Ureter (tissue), 1 donor: ENCODE measurements at places on chromosomes 5 and 9.

GRCh38 chr9:326667-327066 is 112.0 kb downstream of the DOCK8 start:
- no peak for DNase-seq

- DNase-seq, result no peak
Measured at GRCh38 chr5:52674815-52675545, 112.7 kb upstream of the ITGA1 start.

- DNase-seq, result no peak
Measured at GRCh38 chr5:116409591-116410296, 164.9 kb downstream of the SEMA6A start.

GRCh38 chr9:72200452-72200851 is 51.2 kb downstream of the GDA start:
- no peak for DNase-seq

GRCh38 chr9:33471361-33471760 is 2.4 kb downstream of the NOL6 start:
- DNase-seq, result no peak

- DNase-seq, result no peak
Measured at GRCh38 chr5:36953043-36953442, 76.5 kb downstream of the NIPBL start.

DNA sequence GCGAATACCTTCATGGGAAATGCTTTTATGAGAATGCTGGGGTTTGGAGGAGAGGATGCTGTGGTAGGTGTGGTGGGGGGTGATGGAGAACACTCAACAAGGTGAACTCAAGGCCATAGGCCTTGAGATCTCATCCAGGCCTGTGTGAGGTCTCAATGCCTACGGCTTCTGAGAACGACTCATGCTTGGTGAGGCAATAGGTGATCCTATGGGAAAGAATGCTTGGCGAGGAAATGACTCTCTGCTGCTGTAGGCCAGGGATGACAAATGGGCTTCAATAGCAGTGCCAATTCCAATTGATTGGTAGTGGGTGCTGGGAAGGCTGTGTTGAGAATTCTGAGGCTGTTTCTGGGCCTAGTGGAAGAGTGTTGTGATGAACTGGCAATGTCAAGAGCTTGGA is 280.2 kb upstream of the CLINT1 start:
- no peak for DNase-seq

- DNase-seq, result no peak
Measured at GRCh38 chr5:122175852-122176251, 46.5 kb downstream of the ZNF474 start.

GRCh38 chr5:4068171-4068570 is 472.5 kb downstream of the IRX1 start:
- no peak for DNase-seq

DNA sequence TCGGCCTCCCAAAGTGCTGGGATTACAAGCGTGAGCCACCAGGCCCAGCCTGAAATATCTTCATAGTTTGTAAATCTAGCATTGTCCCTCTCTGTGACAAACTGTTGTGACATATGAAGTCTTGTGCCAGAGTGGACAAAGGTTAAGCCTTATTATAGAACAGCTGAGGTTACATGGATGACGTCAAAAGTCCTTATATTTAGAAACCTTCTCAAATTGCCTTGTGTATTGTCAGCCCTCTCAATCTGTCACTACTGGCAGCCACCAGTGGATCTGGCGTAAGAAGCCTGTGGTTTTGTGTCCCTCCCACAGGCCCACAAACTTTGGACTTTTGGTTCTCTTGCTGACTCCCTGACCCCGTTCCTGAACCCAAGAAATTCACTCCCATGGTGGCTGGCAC is 79.4 kb upstream of the CCDC112 start:
- no peak for DNase-seq

- DNase-seq, result no peak
Measured at GRCh38 chr9:9246726-9247125, 1366.1 kb downstream of the PTPRD start.

DNA sequence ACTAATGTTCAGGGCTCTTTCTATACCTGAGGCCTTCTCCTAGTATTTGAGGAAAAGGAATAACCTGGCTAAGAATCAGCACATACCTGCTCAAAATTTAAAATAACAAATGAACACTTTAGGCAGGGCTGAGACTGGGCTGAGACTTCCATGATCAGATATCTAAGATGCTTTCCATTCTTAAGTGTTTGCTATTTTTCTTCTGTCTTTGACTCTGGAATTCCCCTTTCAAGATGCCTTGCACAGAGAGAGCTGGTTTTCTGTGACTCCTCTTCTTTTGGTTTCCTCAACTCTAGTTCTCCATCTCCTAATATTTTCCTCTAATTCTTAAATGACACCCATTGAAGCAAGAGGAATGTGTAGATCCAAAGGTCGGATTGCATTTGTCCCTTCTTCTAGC is 61.1 kb downstream of the DPYSL3 start:
- DNase-seq, result no peak

DNA sequence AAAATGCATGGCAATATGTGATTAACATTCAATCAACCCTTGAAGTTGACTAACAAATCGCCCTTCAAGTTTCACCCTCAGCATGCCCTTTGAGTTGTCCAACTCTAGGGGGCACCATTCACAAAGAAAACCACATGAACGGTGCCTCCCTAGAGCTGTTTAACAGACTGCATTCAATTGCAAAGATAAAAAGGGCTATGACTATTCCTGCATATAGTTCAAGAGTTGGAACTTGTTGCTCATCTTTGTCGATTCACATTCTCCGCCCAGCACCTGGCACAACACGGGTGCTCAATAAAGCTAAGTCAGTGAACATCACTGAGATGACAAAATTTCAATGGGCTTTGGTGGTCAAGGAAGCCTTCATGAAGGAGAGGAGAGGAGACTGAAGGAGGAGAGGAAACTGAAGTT is 69.6 kb upstream of the SLC30A5 start:
- DNase-seq, result no peak

GRCh38 chr5:172668594-172669071 is 27.6 kb downstream of the NEURL1B start:
- no peak for DNase-seq

DNA sequence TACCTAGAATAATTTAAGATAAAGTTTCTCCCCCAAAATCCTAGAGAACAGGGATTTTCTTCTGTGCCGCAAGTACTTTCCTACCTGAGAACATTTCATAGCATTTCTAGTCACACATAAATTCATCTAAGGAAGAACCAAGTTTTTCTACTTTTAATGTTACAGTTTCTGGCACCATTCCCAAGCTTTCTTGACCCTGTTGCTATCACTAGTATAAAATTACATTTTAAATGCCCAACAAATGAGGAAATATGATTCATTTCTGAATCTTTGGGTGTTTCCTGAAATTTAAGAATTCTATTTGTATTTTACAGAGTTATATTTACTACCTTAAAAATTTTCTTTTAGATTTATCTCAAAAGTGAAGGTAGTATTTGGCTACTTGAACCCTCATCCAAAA is 137.8 kb downstream of the LPAR1 start:
- DNase-seq, result no peak

DNA sequence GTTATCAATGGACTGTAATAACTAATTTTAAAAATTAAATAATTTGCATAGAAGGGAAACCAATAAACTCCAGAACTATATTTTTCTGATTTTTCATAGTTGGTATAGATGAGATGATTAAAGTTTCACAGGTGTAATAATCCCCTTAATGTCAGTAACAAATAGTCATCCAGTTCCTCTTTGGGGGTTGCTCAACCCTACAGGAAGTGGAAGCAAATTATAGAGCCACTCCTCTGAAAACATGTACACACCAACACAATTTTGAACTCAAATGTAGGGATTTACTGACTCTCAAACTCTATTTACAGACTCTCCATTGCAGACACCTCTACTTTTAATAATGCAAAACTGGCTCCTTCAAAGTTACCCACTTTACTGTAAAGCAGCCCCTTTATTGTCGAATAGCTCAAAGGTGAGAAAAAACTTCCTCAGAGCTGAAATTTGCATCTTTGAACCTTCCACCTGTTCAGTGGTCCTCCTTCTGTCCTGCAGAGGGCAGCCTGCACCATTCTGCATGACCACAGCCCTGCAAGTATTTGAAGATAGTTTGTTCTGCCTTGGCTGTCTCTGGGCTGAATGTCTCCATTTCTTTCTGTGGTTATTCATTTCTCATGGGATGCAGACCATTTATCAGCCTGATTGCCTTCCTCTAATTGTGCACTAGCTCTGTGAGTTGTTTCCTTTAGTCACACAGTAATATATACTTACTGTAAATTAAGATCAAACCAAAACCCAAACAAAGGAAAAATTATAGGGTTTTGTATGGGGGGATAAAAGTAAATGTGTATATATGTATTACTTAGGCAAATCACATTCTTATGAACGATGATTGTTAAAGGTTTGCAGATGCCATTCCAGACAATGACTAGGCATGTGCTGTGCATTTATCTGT is 383.2 kb upstream of the SGCD start:
- peak; percentile 53 for DNase-seq

GRCh38 chr5:103943230-103943629 is 380.6 kb upstream of the NUDT12 start:
- DNase-seq, result no peak

DNA sequence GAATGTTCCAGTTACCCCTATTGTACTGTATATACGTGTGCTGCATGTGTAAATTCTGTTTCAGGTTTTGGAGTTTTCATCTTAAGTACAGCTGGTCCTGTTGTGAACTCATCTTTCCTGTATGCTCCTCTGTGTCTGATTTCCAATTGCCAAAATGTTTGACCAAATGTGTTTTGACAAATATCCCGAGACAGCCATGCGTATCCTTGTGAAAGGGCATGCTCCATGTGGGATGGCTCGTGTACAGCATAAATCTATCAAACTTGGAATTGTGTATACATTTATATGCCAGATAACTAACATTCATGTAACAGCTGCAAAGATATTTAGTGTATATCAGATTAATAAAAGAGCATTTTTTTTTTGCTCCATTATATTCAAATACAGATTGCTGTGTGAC is 69.5 kb upstream of the IQGAP2 start:
- DNase-seq, result no peak

DNA sequence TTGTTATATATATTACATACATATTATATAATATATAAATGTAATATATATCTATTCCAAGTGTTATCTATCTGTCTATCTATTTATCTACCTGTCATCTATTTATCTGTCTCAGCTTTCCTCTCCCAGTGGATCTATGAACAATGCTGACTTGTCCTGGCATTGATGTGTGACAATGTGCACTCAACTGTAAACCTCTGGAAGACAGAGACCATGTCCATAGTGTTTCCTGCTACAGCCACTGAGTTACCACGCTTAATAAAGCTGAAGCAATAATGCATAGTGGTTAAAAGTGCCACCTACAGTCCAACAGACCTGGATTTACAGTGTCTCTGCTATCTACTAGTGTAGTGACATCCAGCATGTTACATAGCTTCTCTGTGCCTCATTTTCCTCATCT is 57.2 kb upstream of the TMED7 start:
- DNase-seq, result no peak

GRCh38 chr9:93869863-93870262 is 85.3 kb downstream of the BARX1 start:
- no peak for DNase-seq

GRCh38 chr9:77649109-77649812 is 1.1 kb upstream of the GNA14 start:
- DNase-seq, result no peak

- DNase-seq, result no peak
Measured at GRCh38 chr5:72093217-72093616, 14.1 kb upstream of the MAP1B start.

GRCh38 chr9:10045598-10045997 is 567.2 kb downstream of the PTPRD start:
- no peak for DNase-seq

DNA sequence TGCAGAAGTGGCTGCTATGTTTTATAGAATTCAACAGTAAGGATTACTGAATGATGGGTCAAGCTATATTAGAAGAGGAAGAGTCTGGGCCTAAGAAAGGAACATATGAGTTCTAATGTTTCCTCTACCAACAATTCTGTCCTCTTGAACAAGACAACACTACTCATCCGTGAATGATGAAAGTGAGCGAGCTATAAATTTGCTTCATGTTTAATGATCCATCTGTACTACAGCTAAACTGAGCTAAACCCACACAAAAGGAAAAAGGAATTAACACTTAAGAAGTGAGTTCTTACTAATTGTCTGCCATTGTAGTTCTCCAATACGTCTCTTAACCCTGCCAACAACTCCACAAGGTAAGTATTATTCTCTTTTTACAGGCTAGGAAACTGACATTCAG is 204.4 kb downstream of the GLIS3 start:
- no peak for DNase-seq
